GM23338 (cell line): ENCODE measurements at places on chromosomes 6 and 20. TPM values are rescaled to one million over a fixed set of nuclear protein-coding genes. Genes with fewer than 3 reads are reported as not detected.

SNHG17 gene
- total RNA-seq, result 22.2 and 25.4 TPM in 2 replicates

SLX4IP gene
- total RNA-seq, result 7.9 and 9.8 TPM in 2 replicates

MLN gene
- not detected in 2 replicates for total RNA-seq

CAP2 gene
- total RNA-seq, result 6.7 and 9.4 TPM in 2 replicates

HLA-DRB5 gene
- total RNA-seq, result not detected in 2 replicates

HLA-DMB gene
- total RNA-seq, result 1.3 and 1.6 TPM in 2 replicates

NECAB3 gene
- 28.4 TPM in 2 replicates for total RNA-seq

SYNDIG1 gene
- 4.8 and 7.4 TPM in 2 replicates for total RNA-seq

SNX3 gene
- 79.3 and 87.2 TPM in 2 replicates for total RNA-seq

LY6G6C gene
- not detected in 2 replicates for total RNA-seq

TPBG gene
- 26.7 and 33.0 TPM in 2 replicates for total RNA-seq

TRIM15 gene
- total RNA-seq, result 0.23 and 1.0 TPM in 2 replicates
